ENCODE measurements at places on chromosomes 4 and X.
A peak's percentile ranks its signal among the peaks of the same experiment; 100 is the strongest.

DNA sequence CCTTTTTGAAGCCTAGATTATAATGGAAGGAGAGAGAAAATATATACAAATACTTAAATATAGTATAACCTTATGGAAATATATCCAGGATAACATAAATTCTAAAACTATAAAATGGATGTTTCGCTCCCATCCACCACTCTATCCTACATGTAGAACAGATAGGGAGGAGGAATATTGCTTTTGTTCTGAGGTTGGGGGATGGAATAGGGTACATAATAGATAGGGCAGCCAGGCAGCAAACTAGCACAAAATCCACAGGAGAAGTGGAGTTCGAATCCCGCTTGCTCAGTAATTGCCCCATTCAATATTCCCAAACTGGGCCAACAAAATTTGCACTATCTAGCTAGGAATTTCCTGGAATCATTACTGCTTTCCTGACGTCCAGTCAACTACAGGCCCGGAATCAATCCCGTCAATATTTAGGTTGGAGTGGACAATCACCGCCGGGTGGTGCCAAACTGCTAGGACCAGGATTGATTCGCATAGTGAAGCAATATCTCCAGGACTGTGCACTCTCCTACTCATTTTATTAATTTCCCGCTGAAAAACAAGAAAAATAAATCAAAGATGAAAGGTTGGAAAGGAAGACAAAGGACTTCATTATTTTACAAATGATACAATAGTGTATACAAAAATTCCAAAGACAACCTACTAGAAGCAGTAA lies 40.4 kb upstream of the PAPSS1 start:
- DNase-seq, result peak; percentile 24

- DNase-seq, result peak; percentile 20
These were observed 19.1 kb downstream of the GPRASP3 start for GRCh38 chrX:102739657-102740056.

GRCh38 chr4:113607998-113608397 lies 153.5 kb downstream of the CAMK2D start:
- no peak for DNase-seq

- DNase-seq, result peak; percentile 39
These were observed 49.0 kb upstream of the TRAM1L1 start for GRCh38 chr4:117134386-117134785.

DNA sequence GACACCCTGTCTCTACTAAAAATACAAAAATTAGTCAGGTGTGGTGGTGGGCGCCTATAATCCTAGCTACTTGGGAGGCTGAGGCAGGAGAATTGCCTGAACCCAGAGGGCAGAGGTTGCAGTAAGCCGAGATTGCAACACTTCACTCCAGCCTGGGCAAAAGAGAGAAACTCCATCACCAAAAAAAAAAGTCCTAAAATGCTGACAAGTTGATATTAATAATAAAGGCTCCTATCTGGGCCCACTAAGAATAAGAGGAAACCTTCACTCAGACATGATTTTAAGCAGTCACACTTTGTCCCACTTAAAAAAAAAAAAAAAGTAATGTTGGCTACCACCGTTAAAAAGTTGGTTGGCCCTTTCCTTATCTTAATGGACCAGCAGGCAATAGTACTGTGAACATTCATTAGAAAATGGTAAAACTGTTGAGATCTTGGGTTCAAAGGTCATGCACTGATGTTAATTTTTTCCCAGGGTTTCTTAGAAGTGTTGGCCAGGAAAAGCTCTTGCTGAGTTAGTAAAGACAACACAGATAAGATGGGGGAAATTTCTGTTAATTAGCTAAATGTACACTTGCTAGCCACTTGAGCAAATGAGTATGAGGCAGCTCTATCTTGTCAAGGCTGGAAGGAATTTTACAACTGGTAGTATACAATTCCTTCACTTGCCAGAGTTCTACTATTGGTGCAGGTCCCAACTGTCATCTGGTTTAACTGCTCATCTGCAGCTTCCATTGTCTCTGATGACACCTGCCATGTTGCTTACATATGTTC lies 43.6 kb upstream of the BMP2K start:
- DNase-seq, result no peak

DNA sequence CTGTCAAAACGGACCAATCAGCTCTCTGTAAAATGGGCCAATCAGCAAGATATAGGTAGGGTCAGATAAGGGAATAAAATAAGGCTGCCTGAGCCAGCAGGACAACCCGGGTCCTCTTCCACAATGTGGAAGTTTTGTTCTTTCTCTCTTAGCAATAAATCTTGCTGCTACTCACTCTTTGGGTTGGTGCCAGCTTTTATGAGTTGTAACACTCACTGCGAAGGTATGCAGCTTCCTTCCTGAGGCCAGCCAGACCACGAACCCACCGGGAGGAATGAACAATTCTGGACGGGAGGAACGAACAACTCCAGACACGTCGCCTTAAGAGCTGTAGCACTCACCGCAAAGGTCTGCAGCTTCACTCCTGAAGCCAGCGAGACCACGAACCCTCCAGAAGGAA lies 287.8 kb downstream of the RAPGEF2 start:
- no peak for DNase-seq

DNA sequence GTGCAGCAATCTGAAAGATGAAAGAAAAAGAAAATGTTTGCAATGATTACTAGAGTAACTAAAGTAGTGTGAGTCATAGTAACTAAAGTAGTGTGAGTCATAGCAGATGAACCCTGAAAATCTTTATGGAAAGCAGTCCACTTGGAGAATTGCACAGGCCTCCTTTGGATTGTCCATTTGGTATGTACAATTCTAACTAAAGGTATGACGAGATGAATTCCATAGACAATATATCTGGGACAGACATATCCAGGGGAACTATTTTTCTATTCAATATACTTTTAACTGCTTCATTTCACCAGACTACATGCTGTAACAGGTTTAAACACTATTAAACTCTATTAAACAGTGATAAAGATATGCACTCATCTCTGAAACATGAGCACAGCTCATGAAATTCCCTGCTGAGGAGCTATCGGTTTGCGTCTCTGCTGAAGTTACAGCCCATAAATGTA lies 798.7 kb downstream of the PCDH7 start:
- DNase-seq, result no peak

DNA sequence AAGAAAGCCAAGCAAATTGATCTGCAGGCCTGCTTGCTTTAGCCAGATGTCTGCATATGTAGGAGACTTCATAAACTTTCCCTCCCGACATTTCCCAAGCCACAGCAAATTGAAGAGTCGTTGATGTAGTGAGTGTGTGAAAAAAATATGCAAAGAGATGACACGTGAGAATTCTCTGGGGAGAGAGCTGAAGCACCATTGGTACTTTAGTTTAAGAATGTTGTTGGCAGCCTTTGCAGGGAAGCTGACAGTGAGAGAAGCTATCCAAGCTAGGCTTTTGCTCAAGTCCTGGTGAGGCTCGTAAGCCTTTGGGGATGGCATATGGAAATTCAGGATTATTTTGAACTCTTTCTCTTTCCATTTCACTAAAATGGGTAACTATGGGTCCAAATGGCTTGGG lies 87.5 kb downstream of the GLRA2 start:
- DNase-seq, result no peak

- DNase-seq, result no peak
These were observed 14.7 kb downstream of the STAP1 start for GRCh38 chr4:67573193-67573592.

GRCh38 chr4:138728566-138728965 lies 287.0 kb upstream of the NOCT start:
- no peak for DNase-seq

- no peak for DNase-seq
These were observed 10.0 kb upstream of the PPA2 start for GRCh38 chr4:105483840-105484239.

DNA sequence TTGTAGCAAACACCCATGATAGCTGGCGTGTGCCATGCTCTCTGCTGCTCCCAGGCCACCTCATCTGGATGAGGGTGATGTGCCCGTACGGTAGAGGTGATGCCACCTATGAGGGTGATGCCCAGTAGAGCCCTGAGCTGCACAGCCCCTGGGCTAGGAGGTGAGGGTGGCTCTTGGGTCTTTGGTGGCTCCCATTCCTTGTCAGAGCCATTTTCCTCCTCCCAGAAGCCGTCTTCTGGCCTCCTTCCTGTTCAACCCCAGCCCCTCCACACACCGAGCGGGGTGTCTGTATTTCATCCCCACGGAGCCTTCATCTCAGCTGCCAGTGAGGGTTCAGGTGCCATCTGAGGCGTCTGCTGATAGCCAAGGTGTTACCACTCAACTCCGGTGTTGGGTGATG lies 12.0 kb upstream of the TNIP2 start:
- no peak for DNase-seq

DNA sequence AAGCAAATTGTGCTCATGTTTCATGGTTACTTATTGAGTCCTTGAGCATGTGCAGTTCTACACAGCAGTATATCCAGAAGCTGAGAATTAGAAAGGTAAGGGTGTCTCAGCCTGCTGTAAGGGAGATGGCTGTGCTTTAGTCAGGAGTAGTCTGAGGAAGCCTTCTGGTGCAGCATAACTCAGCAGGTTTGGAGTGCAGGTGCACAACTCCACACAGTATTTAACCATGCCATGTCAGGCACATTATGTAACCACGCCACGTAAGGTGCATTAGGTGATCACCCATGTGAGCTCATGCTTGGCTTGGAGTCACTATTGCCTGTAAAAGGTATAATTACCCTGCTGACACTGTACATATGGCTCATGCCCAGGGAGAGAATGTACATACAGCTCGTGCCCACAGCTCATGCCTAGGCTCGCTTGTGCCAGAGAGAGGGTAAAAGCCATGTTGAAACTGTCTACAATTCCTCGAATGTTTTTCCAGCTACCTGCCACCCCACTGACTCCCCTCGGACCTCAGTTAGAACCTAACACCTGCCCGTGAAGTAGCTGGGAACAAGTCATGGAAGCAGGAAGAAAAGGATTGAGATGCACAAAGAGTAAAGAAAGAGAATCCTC lies 37.8 kb downstream of the UCHL1 start:
- peak; percentile 17 for DNase-seq

DNA sequence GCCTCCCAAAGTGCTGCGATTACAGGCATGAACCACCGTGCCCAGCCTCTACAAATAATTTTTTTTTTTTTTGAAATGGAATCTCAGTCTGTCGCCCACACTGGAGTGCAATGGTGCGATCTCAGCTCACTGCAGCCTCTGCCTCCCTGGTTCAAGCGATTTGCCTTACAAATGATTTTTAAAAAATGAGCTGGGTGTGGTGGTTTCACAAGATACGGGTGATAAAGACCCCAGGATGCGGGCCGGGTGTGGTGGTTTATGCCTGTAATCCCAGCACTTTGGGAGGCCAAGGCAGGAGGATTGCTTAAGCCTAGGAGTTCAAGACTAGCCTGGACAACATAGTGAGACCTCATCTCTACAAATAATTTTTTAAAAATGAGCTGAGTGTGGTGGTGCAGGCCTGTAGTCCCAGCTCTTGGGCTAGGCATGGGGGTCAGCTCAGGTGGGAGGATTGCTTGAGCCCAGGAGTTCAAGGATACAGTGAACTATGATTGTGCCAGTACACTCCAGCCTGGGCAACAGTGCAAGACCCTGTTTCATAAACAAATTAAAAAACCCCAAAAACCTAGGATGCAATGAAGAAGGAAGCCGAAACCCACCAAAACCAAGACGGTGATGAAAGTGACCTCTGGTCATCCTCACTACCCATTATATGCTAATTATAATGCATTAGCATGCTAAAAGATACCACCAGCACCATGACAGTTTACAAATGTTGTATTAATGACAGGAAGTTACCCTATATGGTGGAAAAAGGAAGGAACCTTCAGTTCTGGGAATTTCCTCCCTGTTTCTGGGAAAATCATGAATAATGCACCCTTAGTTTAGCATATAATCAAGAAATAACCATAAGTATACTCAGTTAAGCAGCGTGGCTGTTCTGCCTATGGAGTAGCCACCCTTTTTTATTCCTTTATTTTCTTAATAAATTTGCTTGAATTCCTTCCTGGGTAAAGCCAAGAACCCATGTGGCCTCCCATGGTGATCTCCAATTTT lies 27.7 kb downstream of the PDGFRA start:
- DNase-seq, result no peak

DNA sequence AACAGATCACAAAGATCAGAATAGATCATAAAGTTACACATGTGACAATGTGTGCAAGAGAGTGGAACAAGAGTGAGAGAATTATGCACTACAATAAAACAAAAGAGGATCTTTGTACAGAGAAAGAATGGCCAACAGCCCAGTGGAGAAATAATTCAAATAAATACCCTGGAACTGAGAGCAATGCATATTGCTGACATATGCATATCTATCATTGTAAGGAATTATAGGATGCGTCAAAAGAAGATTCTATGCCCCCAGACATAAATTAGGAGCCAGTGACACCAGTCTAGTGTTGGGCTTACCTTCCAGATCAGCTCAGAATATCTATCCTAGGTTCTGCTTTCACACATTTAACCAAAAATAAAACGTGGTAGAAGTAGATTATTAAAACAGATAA lies 320.1 kb upstream of the VCX start:
- no peak for DNase-seq

DNA sequence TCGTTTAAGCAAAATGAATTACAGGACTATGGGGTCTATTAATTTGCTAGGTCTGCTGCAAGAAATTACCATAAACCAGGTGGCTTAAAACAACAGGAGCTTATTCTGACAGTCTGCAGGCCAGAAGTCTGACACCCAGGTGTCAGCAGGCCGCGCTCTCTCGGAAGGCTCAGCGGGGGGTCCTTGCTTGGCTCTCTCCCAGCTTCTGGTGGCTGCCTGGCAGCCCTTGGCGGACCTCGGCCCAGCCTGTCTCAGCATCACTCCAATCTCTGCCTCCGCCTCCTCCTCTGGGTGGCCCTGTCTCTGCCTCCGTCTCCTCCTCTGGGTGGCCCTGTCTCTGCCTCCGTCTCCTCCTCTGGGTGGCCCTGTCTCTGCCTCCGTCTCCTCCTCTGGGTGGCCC lies 580.5 kb upstream of the FAT1 start:
- no peak for DNase-seq

DNA sequence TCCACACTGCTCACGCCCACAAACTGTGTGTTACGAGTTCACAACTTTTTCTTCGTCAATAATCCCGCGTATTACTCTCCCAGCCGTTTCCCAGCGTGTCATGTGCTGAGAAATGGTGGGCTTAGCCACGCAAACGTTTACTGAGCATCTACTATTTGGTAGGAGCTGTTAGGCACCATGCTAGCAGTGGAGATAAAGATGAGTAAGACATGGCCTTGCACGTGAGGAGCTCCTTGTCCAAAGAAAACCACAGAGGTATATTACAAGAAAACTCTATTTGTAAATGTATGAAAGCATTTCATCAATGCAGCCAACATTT lies 821 bp upstream of the TMEM128 start:
- no peak for DNase-seq

- DNase-seq, result no peak
These were observed 60.3 kb upstream of the DIPK2B start for GRCh38 chrX:45261005-45261404.

GRCh38 chr4:94447754-94448411 lies 3.9 kb upstream of the PDLIM5 start:
- no peak for DNase-seq

GRCh38 chrX:153320555-153321184 lies 897 bp downstream of the PNMA6F start:
- DNase-seq, result no peak

GRCh38 chrX:105821471-105822121 lies 743 bp upstream of the NRK start:
- no peak for DNase-seq
